Heart left ventricle (tissue), 16 donors: ENCODE measurements at places on chromosomes 4 and X. TPM values are rescaled to one million over a fixed set of nuclear protein-coding genes. Genes with fewer than 3 reads are reported as not detected.
A peak's percentile ranks its signal among the peaks of the same experiment; 100 is the strongest.

DNA sequence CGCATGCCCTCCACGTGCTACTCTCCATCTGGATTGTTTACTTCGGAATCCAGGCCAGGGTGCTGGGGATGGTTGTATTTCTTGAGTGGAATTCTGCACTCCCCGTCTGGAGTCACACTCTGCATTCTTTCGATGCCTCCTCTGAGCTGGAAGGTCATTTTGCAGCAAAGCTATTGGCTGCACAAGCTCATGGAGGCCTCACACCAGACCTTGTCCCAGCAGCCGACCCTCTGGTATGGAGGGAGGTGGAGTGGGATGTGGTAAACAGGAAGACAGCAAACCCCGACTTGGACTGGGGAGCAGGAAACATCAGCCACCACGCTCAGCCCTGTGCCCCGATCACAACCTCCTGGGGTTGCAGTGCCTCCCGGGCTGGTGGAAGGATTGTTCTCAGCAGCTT, 225.3 kb upstream of the LNX1 start:
- no peak overlapping the region for H3K27ac ChIP-seq
- H3K36me3 ChIP-seq = no peaks in the 10 kb centered on the region
- H3K27me3 ChIP-seq = no peaks in the 10 kb centered on the region
- no peak overlapping the region for H3K4me3 ChIP-seq
- no peaks in the 10 kb centered on the region for H3K4me1 ChIP-seq

DNA sequence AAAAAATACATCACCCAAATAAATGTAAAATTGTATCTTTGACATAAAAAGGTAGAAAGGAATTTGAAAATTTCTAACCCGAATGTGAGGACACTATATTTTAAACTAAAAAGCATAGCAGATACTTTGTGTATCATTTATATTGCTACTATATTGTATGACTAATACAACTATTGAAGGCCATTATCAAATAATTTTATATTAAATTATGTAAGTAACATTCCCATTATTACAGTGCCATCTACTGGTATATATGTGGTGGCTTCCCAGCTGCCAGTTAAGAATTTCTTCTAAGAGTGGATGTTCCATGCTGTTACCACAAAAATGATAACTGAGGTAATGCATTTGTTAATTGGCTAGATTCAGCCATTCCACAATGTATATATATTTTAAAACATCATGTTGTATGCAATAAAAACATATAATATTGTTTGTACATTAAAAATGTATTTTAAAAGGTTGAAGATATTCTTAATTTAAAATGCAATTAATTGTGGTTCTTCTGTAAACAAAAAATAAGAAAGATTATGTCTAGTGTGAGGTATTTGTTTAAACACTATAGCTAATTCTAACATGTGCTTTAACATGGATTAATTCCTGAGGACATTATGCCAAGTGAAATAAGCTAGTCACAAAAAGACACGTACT, 65.3 kb downstream of the EGF start:
- H3K4me3 ChIP-seq = no peak overlapping the region
- no peak overlapping the region for H3K27ac ChIP-seq
- H3K27me3 ChIP-seq = no peaks in the 10 kb centered on the region
- no peaks in the 10 kb centered on the region for H3K4me1 ChIP-seq

- H3K4me3 ChIP-seq = no peak overlapping the region
- H3K27ac ChIP-seq = no peak overlapping the region
- H3K36me3 ChIP-seq = no peaks in the 10 kb centered on the region
These were observed 37.8 kb upstream of the BDH2 start for GRCh38 chr4:103137446-103137827.

DNA sequence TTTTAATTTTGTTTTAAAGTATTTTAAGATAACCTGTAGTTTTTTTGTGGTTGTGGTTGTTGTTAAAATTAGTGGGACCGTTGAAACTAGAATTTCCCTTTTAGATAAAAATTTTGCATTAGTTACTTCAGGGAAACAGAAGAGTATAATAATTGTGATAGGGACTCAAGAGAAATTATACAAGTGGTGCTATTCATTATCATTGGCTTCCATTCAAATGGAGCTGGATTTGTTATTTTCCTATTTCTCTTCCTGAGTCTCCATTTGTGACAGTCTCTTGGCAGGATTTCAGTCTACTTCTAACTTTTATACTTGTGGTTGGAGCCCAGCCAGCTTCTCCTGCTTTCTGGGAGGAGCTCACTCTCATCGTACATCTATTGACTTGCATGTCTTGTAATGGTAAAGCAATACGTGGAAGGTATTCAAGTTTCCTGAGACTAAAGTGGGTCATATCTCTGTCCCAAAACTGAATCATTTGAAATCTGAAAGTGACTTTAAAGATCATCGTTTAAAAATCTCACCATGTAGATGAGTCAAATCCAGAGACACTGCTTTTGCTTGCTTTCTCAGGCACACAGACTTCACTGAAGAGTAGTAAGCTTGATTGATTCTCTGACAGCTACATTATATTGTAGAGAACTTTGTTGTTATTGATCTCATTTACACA, 155.8 kb downstream of the RPA4 start:
- no peak overlapping the region for H3K4me3 ChIP-seq
- H3K27ac ChIP-seq = no peak overlapping the region
- H3K27me3 ChIP-seq = no peaks in the 10 kb centered on the region
- H3K4me1 ChIP-seq = no peaks in the 10 kb centered on the region

- H3K36me3 ChIP-seq = no peaks in the 10 kb centered on the region
- H3K27ac ChIP-seq = peak overlapping the region; percentile 66
- no peaks in the 10 kb centered on the region for H3K27me3 ChIP-seq
These were observed 170.4 kb downstream of the SHROOM4 start for GRCh38 chrX:50643525-50644137.

- no peaks in the 10 kb centered on the region for H3K27me3 ChIP-seq
- H3K27ac ChIP-seq = no peak overlapping the region
- H3K36me3 ChIP-seq = no peaks in the 10 kb centered on the region
- H3K4me1 ChIP-seq = no peaks in the 10 kb centered on the region
These were observed 21.4 kb downstream of the PHEX start for GRCh38 chrX:22053481-22053880.

- no peaks in the 10 kb centered on the region for H3K27me3 ChIP-seq
- peaks cover 25% of the 10 kb centered on the region for H3K4me1 ChIP-seq
- H3K27ac ChIP-seq = no peak overlapping the region
- peaks cover 19% of the 10 kb centered on the region for H3K36me3 ChIP-seq
- no peak for DNase-seq
- H3K4me3 ChIP-seq = peak overlapping the region; percentile 67
These were observed 1.3 kb downstream of the MTHFD2L start for GRCh38 chr4:74159143-74159709.

The RAB41 gene
- total RNA-seq = not detected

The CTAG1B gene
- total RNA-seq = not detected

The HSD17B11 gene
- 9.9 TPM for total RNA-seq

The HSPA4L gene
- total RNA-seq = 19.6 TPM

The NUP62CL gene
- total RNA-seq = 0.91 TPM
